ENCODE measurements at places on chromosomes 16 and 17. TPM values are rescaled to one million over a fixed set of nuclear protein-coding genes. Genes with fewer than 3 reads are reported as not detected.
A peak's percentile ranks its signal among the peaks of the same experiment; 100 is the strongest.

- peaks cover 10% of the 10 kb centered on the region for H3K27me3 ChIP-seq
- H3K4me3 ChIP-seq = no peak overlapping the region
- H3K27ac ChIP-seq = no peak overlapping the region
- no peaks in the 10 kb centered on the region for H3K36me3 ChIP-seq
- no peaks in the 10 kb centered on the region for H3K4me1 ChIP-seq
- DNase-seq = no peak
Observed at GRCh38 chr16:177394-177822, 928 bp downstream of the HBA1 start.

Gene CASKIN1
- 0.06 TPM for total RNA-seq

DNA sequence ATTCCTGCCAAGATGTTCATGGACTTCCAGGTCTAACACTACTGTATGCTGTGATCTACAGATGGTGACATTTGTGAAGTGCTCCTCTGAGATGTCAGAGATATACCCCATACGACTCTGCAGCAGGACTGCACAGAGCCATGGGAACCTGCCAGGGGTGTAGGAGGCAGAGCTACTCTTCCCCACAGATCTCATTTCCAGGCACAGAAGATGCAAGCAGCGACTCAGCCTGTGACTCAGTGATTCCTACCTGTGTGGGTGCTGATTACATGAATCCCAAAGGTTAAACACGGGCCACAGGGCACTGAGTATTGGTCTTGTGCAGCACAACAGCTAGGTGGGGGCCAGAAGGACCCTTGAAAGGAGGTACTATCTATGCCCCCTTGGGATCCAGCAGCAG lies 137.0 kb upstream of the SOX9 start:
- H3K36me3 ChIP-seq = no peaks in the 10 kb centered on the region
- no peaks in the 10 kb centered on the region for H3K27me3 ChIP-seq
- no peak overlapping the region for H3K27ac ChIP-seq
- DNase-seq = no peak
- no peaks in the 10 kb centered on the region for H3K4me1 ChIP-seq

GRCh38 chr17:80195671-80196529 lies 24.2 kb downstream of the SGSH start:
- H3K27ac ChIP-seq = no peak overlapping the region
- no peak overlapping the region for H3K4me3 ChIP-seq
- H3K36me3 ChIP-seq = no peaks in the 10 kb centered on the region

Gene CACNB1
- total RNA-seq = 21.4 TPM

Gene FN3K
- total RNA-seq = 12.2 TPM

Gene MPV17L
- total RNA-seq = not detected

DNA sequence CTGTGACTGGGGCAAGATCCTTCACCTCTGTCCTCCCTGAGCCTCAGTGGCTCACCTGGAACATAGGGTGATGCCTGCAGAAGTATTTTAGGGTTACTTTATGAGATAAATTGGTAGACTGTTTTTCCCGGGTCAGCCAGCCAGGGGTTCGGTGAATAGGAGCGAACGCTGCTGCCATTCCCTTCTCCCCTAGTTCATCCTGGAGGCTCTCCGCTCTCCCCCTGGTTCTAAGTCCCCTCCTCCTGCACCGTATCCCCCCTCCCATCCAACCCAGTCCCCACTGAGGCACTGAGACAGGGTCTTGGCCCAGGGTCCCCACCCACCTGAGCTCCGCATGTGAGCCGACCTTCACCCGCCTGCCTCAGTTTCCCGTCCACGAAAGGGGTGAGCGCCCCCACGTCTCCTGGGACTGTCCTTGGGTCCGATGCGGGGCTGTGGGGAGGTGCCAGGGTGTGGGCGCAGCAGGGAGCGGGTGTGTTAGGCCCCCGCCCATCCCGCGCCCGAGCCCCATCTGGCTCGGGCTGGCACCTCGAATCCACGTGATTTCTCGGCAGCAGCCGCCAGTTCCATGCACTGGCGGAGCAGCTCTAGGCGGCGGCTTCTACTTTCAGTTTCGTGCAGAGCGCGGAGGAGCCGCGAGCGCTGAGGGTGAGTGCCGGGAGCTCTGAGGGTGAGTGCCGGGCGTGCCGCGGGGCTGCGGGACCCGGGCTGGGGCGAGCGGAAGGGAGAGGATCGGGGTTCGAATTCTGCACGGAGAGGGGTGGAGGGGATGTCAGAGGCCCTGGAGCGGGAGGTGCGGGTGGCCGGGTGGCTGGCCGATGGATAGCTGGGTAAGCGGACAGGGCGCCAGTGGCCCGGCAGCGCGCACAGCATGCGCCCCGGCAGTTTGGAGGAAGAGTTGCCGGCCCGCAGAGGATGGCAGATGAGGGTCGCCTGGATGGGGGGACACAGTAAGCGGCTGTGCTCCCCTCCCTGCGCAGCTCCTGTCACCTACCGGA lies at the start of gene NLRC5:
TSS of gene NLRC5 (plus strand) at position 610 of the 998 bp plus-strand sequence. CDS start 31,156 bp downstream, outside the sequence.
- no peaks in the 10 kb centered on the region for H3K27me3 ChIP-seq
- H3K27ac ChIP-seq = peak within 1 kb of the TSS; percentile 85
- peaks cover 80% of the 10 kb centered on the region for H3K4me1 ChIP-seq
- DNase-seq = peak; percentile 92
- peak within 1 kb of the TSS; percentile 98 for H3K4me3 ChIP-seq
- peaks cover 20% of the 10 kb centered on the region for H3K36me3 ChIP-seq

Gene ST6GALNAC1
- 2.6 TPM for total RNA-seq

DNA sequence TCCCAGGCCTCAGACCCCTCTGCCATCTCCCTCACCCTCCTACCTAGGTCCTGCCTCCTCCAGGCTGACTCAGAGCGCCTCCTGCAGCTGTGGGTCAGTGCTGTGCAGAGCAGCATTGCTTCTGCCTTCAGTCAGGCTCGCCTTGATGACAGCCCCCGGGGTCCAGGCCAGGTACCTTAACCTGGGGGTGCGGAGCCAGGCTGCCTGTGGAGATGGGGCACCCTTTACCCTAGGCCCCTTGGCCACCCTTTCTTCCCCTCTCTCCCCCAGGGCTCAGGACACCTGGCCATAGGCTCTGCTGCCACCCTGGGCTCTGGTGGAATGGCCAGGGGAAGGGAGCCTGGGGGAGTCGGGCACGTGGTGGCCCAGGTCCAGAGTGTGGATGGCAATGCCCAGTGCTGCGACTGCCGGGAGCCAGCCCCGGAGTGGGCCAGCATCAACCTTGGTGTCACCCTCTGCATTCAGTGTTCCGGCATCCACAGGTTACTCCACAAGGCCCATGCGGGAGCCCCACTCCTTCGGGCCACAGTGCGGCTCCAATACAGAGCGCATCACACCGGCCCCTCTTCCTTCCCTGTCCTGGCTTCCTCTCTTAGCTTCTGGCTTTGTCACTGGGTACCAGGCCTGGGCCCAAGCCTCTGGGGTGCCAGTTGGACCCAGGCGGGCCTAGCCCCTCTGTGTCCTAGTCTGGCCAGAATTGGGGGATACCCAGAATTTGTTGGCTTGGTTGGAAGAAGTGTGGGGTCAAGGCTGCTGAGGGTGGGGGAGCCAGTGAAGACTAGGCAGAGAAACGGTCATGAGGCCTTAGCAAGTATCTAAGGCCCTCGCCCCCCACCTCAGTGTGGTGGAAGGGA lies 5.0 kb upstream of the KCTD11 start:
- no peak overlapping the region for H3K4me3 ChIP-seq
- peaks cover 72% of the 10 kb centered on the region for H3K36me3 ChIP-seq
- H3K27me3 ChIP-seq = no peaks in the 10 kb centered on the region
- H3K27ac ChIP-seq = no peak overlapping the region
- DNase-seq = no peak

GRCh38 chr16:22141767-22142166 lies 20.5 kb upstream of the SDR42E2 start:
- DNase-seq = no peak
- no peak overlapping the region for H3K4me3 ChIP-seq
- no peaks in the 10 kb centered on the region for H3K36me3 ChIP-seq
- H3K4me1 ChIP-seq = no peaks in the 10 kb centered on the region

Gene STX1B
- 2.3 TPM for total RNA-seq

DNA sequence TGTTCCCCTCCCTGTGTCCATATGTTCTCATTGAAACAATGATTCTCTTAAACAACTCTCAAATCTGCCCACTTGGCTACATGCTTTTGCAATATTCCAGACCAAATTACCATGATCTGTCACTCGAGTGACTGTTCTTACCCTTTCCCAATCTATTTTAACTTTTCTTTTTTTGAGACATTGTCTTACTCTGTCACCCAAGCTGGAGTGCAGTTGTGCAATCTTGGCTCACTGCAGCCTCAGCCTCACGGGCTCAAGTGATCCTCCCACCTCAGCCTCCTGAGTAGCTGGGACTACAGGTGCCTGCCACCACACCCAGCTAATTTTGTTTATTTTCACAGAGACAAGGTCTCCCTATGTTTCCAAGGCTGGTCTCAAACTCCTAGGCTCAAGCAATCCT lies 58.8 kb upstream of the CLEC18A start:
- H3K27me3 ChIP-seq = no peaks in the 10 kb centered on the region
- peaks cover 12% of the 10 kb centered on the region for H3K36me3 ChIP-seq
- H3K4me1 ChIP-seq = no peaks in the 10 kb centered on the region
- H3K27ac ChIP-seq = no peak overlapping the region

- DNase-seq = no peak
- H3K4me3 ChIP-seq = no peak overlapping the region
- peaks cover 6% of the 10 kb centered on the region for H3K36me3 ChIP-seq
- H3K27ac ChIP-seq = no peak overlapping the region
- H3K4me1 ChIP-seq = peaks cover 27% of the 10 kb centered on the region
Observed at GRCh38 chr17:46024590-46024989, 25.5 kb downstream of the STH start.

DNA sequence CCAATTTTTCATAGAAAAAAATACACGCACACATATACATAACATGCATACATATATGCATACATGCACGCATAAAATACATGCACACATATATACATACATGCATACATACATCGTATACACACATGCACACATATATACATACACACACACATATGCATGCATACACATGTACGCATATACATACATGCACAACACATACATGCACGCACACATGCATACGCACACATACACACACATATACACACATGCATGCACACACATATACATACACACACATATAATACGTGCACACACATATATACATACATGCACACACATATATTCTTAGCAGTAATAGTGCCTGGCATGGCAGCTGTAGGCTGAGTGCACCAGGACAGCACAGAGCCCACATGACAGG lies 24.9 kb downstream of the USP36 start:
- H3K27me3 ChIP-seq = no peaks in the 10 kb centered on the region
- H3K4me1 ChIP-seq = peaks cover 38% of the 10 kb centered on the region
- peaks cover 89% of the 10 kb centered on the region for H3K36me3 ChIP-seq

DNA sequence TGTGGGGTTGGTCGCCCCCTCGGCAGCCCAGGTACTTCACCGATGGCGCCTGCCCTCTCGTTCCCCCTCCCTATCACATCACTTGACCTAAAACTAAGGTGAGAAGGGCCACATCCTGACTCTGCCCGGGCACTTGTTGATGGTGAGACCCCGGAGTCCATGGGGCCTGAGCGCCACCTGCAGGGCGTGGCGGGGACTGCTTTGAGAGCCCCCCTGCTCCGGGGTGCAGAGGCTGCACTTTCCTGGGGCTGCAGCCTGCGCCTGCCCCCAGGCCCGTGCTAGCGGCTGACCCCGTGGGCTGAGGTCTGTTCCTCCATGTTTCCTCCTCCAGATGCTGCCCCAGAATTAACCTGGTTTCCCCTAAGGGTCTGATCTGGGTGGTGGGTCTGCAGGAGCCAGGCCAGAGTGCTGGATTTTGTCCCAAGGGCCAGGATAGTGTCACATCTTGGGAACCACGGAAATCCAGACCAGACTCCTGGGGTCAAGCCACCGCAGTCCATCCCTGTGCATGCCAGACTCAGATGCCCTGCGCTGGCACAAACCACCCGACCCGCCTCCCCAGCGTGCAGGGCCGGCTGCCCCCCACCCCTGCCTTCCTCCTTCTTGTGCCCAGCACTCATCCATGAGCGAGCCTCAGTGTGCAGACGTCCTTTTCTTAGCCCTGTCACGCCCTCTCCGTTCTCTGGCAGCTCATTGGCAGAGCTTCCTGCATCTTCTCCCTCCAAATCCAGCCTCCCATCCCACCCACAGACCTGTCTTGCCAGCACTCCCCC lies 2.7 kb downstream of the NDUFAF8 start:
- peak; percentile 37 for DNase-seq
- H3K27me3 ChIP-seq = no peaks in the 10 kb centered on the region
- no peaks in the 10 kb centered on the region for H3K36me3 ChIP-seq
- peaks cover 45% of the 10 kb centered on the region for H3K4me1 ChIP-seq

All from T-cell (primary cell).